ENCODE measurements at places on chromosomes 6 and 20.

DNA sequence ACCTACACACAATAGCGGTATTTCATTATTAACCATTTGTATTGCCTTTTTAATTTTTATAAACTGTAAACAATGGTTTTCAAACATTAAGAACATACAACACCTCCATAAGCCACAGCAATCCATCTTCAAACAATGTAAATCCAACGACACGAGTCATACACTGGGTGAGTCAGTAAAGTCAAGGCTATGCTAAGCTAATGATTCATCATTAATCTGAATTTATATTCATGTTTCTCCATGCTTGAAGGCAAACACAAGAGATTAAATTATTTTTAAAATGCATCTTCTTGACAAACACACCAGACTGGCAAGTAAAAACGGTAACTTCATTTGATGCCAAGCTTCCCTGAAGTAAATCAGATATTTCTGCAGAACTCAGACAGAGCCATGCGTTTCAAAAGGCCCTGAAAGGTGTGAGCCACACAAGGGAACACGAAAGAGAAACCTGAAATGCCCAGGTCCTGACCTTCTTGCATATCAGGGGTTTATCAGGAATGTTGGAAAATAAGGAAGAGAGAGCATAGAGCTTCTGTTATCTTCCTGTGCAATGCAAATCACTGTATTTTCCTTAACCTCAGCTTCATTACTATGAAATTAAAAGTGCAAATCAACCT, 162.5 kb downstream of the ALDH8A1 start:
- no peak for DNase-seq

DNA sequence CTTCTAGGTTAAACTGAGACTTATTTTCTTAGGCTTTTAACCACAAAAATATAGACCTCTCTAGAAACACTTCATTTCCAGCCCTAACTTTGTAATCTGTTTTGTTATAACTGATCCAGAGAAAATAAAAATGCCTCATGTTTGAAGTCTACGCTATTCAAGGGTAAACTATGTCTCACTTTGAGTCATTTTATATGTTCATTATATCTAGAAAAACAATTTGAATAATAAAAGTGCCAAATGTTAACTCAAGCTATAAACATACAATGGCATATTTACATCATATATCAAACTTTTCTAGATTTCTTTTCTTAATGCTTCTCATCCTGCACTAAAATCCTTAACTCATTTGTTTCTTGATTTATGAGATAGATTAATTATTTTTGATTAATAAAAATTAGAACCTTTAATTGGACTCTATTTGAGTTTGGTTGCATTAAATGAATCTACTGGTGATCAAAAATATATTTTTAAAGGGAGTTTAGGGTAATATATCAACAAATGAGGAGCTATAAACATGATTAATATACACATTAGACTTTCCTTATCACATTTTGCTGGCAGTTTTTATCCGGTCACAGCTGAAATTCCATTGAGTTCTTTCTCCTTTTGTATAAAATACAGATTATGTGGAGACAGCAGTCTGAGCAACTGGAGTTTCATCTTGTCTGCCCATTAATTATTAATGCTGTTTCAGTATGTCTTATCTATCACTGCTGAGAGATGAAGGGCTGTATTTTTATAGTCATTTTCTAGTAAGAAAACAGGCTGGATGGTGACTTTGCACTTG, 246.5 kb downstream of the TBX18 start:
- no peak for DNase-seq

DNA sequence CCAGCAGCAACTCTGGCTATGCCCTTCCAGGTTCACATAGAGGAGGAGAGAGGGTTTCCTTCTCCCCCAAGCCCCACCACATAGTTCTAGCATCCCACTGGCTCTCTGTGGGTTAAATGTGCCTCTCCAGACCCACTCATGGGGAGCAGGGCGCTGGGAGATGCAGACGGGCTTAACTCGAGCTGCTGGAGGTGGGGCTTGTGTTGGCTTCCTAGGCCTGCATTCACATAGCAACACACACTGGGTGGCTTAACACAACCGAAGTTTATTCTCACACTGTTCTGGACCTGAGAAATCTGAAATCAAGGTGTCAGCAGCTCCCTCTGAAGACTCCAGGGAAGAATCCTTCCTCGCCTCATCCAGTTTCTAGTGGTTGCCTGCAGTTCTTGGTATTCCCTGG, 33.6 kb downstream of the SLC2A10 start:
- DNase-seq, result no peak

- DNase-seq, result no peak
Observed at GRCh38 chr20:2333821-2334220, 38.0 kb downstream of the TGM3 start.

- DNase-seq, result peak; percentile 14
Observed at GRCh38 chr6:141486942-141487341, 645.8 kb upstream of the GJE1 start.

DNA sequence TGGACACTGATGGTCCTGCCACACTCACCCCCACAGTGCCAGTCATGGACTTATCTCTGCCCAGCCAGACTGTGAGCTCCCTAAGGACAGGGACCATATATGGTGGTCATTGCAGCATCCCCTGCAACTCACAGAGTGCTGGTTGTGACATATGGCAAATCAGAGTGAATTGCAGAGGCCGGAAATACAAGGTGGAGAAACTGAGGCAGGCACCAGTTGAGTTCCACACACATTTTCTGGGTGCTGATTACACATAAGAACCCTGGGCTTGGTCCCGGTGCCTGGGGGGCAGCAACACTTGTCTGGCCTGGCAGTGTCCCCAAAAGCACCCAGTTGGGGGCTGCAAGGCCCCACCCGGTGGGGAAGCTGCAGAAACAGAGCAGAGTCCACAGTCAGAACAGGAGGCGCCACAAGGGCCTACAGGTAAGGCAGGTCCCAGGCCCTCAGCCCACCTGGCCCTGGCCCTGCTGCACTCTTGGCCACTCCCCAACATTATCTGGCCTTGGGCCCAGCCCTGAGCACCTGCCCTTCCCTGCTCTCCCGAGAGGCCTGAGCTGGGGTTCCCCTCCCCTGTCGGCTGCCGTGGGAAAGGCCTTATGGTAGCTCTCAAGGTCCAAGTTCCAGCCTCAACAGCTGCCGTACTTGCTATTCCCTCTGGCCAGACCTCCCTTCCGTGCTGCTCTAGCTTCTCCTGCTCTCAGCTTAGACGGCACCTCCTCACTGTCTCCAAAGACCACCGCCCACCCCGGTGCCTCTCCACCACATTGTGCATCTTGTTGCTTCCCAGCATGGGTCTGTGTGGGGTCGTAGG, 140.8 kb upstream of the PTPN1 start:
- no peak for DNase-seq

- DNase-seq, result no peak
Observed at GRCh38 chr6:120262354-120262753, 912.8 kb upstream of the MAN1A1 start.

- DNase-seq, result no peak
Observed at GRCh38 chr6:153149891-153150290, 18.8 kb upstream of the RGS17 start.

DNA sequence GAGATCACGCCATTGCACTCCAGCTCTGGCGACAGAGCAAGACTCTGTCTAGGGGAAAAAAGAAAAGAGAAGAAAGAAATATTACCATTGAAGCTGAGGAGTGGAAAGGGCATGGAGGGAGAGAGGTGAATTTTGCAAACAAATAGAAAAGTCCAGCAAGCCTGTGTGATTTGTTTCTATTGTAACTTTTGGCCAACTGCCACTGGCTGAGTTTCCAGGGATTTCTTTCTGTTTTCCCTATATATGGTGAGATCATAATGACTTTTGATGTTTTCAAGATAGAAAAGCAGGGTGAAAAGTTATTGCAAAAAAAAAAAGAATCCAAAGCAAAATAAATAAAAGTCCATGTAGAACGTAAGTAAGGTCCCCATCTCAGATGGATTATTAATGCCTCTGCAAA, 184.2 kb upstream of the RALGAPA2 start:
- DNase-seq, result no peak

- DNase-seq, result no peak
Observed at GRCh38 chr6:50214937-50215336, 165.2 kb upstream of the DEFB112 start.

DNA sequence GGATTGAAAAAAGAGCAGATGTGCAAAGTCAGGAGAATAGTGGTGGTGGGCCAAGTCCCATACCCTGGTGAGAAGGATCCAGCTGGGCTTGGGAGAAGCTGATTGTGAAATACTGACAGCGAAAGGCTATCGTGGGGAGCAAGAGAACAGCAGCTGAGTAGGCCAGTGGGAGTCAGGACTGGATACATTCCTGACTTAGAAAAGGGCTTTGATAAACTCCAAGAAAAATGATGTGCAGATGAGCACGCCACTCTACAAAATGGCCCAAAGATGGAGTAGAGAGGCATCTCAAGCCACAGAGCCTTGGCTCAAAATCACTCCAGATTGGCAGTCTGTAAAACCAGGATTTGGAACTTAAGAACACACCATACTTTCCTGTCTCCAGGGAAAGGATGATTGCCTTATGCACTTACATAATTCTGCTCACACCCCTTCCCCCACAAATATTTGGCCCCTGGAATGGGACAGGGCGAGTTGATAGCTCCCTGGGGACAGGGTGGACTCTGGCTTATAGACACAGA, 578.7 kb downstream of the MAFB start:
- no peak for DNase-seq

GRCh38 chr6:24851086-24851485, 52.4 kb upstream of the ARMH2 start:
- DNase-seq, result no peak

DNA sequence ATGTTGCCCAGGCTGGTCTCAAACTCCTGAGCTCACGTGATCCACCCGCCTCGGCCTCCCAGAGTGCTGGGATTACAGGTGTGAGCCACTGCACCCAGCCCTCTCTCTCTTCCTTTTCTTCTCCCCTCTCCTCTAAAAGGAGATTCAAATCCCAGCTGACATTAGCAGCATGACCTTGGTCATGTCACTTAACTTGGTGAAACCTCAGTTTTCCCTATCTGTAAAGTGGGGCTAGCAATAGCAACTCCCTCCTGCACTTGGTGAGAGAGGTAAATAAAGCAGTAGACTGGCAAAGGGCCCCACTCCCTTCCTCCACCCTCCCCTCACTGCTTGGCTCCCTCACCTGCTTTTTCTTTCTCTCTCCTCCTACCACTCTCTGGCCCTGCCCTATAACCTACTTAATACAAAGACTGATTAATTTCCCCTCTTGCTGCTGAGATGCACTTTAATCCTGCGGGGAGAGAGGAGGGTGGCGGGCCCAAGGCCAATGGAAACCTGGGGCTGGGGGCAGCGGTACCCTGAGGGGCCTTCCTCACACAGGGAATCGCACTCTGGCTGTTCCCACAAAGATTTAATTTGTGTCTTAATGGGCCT, 54.2 kb upstream of the ZFAND3 start:
- DNase-seq, result no peak

- DNase-seq, result peak; percentile 60
Observed at GRCh38 chr6:95280686-95281273, 296.6 kb upstream of the MANEA start.

DNA sequence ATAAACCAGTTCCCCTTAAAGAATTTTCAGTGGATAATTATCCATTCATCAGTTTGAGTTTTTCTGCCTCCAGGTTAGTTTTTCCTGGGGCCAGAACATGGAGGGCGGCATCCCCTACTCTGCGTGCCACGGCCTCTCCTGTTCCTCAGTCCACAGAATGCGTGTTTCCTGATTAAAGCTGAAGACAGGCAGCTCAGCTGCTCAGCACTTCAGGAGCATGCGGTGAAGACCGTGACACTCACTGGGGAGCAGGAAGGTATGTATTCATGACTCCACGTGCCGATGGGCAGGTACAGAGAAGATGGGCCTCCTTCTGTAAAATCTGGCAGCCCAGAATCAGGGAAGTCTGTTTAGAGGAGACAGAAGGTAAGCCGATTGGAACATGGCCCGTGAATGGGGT, 2.0 kb upstream of the THBS2 start:
- DNase-seq, result no peak

DNA sequence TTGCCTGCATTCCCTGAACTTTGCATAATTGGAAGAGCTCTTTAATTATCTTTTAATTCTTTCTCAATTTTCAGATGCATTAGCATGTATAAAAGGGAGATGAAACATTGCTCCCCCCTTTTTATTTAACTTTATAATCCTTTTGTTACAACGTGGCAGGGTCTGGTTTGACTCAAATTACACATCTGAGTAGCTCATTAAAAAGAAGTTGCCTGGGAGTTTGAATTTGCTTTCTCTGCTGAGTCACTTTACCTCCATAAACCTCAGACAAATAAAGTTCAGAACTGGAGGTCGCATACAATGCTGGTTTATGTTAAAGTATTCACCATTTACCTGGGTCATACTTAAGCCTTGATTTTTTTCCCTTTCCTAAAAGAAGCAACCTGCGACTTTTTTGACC, 495.2 kb downstream of the PREX1 start:
- DNase-seq, result no peak

DNA sequence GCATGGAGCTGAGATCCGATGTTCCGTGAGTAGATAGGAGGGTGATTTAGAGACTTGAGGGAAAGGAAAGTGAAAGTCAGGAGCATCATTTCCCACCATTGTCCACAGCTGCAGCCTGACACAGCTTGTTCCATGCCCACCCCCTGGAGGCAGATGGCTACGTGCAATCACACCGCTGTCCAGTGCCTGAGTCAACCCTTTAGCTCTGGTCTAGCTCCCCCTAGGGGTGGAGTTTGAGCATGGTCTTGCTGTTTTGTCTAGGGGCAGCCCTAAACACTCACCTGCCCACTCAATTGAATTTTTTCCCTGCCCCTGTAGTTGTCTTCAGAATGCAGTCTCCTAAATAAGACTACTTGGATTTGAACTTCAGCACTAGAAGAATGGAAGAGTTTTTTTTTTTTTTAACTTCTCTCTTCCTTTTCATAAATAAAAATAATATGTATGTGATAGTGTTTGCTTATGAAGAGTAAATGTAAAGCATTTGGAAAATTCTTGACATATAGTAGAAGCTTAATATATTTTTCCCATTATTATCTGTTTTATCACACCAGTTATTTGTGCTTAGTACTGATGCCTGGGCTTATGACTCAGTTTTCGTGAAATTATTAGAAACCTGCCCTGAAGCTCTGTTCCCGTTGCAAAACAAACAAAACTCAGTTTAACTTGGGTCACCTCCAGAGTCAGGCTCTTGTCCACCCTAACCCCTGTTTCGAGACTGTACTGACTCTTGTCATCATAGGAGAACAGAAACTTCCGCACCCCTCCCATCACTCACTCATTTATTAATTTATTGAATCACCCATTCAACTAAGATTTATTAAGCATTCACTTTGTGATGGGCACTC, 814.8 kb downstream of the MAFB start:
- DNase-seq, result peak; percentile 66

Data from hematopoietic multipotent progenitor cell treated with erythropoietin and hydrocortisone succinate and interleukin-3 and kit ligand, for 8 days (in vitro differentiated cells).